ENCODE measurements at places on chromosomes 1 and 21.

DNA sequence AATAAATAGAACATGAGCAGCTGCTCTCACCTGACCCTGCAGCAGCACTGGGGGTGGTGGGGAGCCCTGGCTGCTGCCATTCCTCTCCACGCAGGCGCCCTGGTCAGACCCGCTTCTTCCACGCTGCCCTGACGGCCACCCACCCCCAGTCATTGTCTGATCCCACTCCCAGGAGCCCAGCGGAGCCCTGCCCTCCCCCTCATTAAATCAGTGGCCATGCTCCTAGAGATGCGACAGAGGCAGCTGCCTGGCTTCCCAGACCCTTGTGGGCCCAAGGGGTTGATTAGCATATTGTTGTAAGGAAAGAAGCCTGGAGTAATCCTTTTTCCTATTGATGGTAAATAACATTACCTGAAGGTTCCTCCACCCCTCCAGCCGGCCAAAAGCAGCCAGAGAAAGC is 301.5 kb downstream of the RRAGC start:
- DNase-seq, result no peak

GRCh38 chr1:43537423-43538142 is 6.9 kb downstream of the PTPRF start:
- no peak for DNase-seq

- no peak for DNase-seq
Measured at GRCh38 chr1:161266202-161266601, 7.7 kb downstream of the PCP4L1 start.

DNA sequence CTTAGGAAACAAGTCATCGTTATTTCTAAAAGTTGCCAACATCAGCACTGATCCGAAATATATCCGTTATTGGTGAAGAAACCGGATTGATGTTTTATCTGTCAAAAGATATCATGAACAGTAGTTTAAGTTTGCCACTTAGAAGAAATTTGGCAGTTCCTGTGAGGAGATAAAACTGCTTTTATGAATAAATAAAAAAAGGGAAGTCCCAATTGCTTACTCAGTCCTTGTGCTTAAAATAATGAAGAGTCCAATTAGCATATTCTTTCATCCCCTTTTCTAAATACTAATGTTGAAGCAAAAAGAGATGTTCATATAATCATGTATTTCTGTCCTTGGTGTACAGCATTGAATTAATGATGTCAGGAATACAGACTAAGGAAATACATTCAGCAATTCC is 164.6 kb downstream of the NCAM2 start:
- no peak for DNase-seq

- no peak for DNase-seq
Measured at GRCh38 chr1:1550591-1551432, 10.4 kb upstream of the TMEM240 start.

GRCh38 chr1:27603309-27603680 is 649 bp downstream of the AHDC1 start:
- DNase-seq, result no peak

DNA sequence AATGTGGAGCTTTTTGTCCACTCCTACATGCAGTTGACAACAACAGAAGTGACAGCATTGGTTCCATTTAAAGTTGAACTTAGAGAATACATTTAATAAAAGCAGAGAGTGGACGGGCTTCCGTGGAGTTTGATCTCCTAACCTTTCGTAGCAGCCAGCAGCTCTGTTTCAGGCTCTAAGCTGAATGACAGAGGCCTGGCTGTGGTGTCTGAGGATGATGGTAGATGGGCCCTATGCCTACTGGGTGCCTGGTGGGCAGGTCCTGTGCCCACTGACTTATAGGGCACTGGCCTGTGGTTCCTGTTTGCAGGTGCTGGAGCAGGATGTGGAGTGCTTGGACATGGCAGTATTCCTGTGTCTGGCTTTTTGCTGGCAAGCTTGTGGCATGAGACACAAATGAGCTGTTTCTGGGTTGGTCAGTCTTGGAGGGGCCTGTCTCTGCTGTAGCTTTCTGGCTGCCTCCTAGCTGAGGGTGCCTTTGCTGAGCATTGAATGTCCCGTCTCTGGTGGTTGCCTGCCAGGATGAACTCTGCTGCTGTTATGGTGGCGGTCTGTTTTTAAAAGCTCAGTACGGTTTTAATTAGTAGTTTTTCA is 54.6 kb downstream of the PRDM2 start:
- DNase-seq, result no peak

DNA sequence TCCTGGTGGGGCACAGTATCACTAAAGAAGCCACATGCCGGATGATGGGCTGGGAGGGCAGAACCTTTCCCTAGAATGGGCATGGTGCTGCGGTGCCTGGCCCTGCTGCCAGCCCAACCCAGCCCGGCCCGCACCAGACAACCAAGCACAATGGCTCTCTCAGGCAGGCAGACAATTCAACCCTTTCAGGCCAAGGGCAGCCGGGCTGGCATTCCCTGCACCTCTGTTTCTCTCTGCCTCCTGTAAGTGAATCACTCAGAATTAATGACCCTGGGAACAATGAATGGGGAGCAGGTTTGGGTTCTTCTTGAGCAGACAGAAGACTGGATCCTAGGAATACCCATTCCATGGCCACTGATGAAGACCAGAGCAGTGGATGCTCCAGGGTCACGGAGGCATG is 41.0 kb upstream of the IFFO2 start:
- DNase-seq, result no peak

DNA sequence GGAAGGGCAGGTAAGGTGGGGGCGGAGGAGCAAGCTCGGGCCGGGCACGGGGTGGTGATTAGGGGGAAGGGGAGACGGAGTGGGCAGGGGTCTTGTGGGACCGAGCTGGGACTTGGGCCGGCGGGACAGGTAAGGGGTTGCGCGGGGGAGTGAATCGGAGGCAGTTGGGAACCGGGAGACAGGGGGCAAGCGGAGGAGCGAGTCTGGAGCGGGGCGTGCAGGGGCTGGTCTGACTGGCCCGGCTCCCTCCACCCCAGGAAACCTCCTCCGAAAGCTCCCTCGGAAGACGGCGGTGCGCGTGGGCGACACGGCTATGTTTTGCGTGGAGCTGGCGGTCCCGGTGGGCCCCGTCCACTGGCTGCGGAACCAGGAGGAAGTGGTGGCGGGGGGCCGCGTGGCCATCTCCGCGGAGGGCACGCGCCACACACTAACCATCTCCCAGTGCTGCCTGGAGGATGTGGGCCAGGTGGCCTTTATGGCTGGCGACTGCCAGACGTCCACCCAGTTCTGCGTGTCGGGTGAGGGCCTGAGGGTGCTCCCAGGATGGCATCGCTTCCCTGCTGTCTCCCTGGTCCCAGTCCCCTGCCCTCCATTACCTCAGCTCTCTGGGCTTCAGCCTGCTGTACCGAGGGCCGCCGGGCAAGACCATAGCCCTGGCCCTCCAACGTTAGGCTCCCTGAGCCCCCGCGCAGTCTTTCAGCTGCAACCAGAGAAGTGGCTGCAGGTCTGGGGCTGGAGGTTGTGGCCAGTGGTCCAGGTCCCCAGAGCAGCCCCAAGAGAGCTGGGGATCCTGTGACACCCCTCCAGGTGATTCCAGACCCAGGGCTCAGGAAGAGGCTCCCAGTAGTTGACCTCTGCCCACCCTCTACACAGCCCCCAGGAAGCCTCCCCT is 6.3 kb downstream of the OBSCN start:
- DNase-seq, result no peak

GRCh38 chr1:67791261-67791660 is 42.0 kb downstream of the GNG12 start:
- no peak for DNase-seq

DNA sequence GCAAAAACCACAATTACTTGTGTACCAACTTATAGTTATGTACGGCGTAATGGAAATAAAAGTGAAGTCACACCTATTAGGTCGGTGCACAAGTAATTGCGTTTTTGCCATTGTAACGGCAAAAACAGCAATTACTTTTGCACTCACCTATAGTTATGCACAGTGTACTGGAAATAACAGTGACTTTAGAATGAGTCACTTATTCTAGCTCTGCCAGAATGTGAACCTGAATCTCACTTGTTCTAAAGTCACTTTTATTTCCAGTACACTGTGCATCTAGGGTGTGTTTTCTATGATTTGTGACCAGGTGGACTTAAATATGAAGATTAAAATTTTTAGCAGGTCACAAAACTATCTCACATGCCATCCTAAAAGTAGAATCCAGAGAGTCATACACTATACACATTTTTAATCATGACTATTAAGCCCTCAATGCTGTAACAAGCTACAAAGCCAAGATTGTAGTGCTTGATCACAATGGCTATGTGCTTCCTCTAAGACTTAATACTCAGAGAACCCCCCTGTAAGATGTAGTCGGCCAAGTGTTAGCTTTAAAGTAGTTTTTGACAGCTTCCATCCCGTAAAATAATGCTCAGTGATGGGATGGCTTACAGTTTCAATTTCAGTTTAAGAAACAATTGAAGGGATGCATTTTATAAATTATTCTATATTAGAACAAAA is 218.8 kb downstream of the NEGR1 start:
- DNase-seq, result no peak

- no peak for DNase-seq
Measured at GRCh38 chr1:157154940-157155514, 16.8 kb upstream of the ETV3 start.

GRCh38 chr1:171426645-171427044 is 58.7 kb upstream of the PRRC2C start:
- DNase-seq, result no peak

DNA sequence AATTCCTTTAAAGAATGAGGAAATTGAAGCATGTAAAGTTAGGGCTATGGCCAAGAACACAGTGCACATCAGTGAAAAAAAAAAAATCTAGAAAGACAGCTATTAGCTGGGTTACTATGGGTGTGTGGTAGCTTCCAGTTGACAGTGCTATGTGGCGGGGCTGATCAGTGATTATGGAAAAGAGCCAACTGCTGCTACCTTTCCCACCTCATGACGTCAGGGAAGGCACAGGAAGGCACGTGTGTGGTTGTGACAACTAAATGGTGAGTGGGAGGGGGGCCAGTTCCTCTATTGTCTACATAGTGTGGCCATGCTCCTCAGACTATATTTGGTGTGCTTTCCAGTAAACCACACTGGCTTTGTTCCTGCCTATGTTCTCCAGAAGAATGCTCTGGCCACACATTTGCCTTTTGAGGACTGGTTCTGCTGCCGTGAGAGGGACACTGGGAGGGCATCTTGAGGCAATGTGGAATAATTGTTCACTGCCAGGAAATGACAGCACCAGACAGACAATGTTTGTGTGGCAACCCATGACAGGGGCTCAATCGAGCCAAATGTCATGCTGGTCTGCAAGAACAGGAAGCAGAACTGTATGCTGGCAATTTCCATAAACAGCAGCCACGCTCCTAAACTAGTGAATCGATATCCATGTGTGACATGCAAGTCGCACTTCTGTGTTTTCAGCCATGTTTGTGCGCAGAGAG is 3.0 kb upstream of the SDE2 start:
- peak; percentile 25 for DNase-seq

DNA sequence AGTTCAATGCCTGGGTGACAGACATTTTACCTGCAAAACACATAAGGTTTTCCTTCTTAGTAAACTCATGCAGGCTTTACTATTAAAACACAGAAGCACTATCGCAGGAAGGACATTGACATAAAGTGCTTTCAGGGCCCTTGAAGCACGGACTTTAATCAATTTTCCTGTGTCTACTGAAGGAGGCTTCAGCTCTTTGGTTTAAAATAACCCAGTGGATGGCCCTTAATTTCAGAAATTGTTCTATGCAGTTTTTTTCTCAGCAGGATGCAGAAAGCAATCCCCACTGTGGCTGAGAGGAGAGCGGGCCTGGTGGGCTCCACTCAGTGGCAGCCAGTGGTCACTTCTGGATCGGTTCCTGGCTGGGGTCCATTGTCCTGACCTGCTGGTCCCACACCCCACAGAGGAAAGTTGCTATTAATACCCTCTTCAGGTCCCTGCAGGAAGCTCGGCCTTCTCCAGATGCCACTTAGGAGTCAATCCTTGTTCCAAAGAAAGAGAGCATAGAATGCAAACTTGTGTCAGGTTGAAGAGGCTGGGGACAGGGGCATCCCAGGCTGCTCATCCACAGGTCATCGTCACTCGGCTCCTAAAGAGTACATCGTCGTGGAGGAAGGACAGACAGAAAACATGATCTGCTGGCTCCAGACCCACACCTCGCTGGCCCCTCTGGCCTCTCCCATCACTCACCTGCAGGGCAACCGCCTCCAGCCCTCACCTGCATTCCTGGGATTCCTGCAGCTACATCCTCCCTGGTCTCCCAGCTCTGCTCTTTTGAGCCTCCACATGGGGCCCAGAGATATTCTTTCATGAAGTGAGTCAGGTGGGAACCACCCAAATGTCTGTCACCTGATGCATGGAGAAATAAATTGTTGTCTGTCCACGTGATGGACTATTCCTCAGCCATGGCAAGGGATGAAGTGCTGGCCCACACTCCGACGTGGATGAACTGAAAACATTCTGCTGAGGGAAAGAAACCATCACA is 153.1 kb downstream of the PSMG1 start:
- DNase-seq, result no peak

- no peak for DNase-seq
Measured at GRCh38 chr1:55632058-55632457, 416.9 kb upstream of the USP24 start.

- DNase-seq, result no peak
Measured at GRCh38 chr1:183365676-183366075, 52.5 kb downstream of the NMNAT2 start.

DNA sequence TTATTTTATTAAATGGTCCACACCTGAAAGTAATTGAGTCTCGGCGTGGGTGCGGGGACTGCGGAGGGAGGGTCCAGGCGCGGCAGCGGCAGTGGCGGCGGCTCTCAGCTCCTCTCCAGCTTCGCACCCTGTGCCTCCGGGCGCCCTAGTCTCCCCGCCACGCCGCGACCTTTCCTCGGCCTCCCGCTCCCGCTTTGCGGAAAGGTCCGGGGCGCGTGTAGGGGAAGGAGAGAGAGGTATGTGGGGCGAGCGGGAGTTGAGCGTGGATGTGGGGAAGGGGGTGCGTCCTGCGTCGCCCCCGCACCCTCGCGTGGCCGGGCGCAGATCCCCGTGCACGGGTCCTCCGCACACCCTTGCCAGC is 13.4 kb upstream of the ALX3 start:
- no peak for DNase-seq

- no peak for DNase-seq
Measured at GRCh38 chr1:45730075-45730779, 20.2 kb downstream of the IPP start.

GRCh38 chr1:221832617-221833016 is 90.7 kb upstream of the DUSP10 start:
- no peak for DNase-seq

- no peak for DNase-seq
Measured at GRCh38 chr1:201126832-201127754, at the start of gene ASCL5. Gene ASCL5, minus strand, starts transcription at chr1:201127184. Its CDS starts 11,812 bp downstream, at chr1:201115372.

DNA sequence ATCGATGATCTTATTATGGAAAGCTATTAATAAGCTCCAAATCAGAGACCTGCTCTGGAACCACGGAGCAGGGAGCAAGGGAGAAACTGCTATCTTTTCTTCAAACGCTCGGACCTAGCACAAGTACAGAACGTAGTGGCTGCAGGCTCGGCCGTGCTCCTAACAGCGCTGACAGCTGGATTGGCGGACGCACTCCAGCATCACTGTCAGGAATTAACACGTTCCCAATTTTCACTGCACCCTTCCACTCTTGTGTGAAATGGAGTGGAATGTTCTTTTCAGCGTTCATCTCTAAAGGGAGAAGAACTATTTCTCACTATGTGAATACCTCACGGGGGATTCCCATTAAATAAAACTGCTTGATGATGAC is 106.9 kb downstream of the ZNF281 start:
- no peak for DNase-seq

GRCh38 chr1:41493117-41493536 is 8.6 kb upstream of the EDN2 start:
- no peak for DNase-seq

GRCh38 chr1:115181231-115181630 is 91.9 kb upstream of the TSPAN2 start:
- no peak for DNase-seq

Measured in activated T-cell treated with anti-CD3 and anti-CD28 coated beads for 24 hours (primary cell).